ENCODE measurements at places on chromosomes 2 and 18.

DNA sequence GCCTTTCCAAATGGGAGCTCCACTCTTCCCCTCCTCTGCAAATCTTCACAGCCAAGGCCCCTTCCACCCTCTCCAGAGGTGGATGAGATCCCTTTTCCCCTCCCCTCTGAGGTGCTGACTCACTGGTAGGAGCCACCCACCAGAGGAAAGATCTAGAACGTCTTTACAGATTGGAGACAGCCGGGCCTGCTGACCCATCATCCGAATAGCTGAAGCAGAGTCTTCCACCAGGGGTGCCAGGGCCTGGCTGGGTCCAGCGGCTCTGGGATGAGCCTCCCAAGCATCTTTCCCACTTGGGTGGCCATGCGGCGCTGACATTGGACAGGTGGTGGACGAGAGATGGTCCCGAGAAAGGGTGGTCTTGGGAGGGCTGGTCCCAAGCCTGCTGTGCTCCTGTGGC, 9.0 kb downstream of the ERFE start:
- peak; percentile 61 for DNase-seq

- peak; percentile 45 for DNase-seq
Measured at GRCh38 chr2:32355976-32356680, 695 bp upstream of the BIRC6 start.

- DNase-seq, result no peak
Measured at GRCh38 chr2:36549165-36549574, 48.8 kb downstream of the FEZ2 start.

DNA sequence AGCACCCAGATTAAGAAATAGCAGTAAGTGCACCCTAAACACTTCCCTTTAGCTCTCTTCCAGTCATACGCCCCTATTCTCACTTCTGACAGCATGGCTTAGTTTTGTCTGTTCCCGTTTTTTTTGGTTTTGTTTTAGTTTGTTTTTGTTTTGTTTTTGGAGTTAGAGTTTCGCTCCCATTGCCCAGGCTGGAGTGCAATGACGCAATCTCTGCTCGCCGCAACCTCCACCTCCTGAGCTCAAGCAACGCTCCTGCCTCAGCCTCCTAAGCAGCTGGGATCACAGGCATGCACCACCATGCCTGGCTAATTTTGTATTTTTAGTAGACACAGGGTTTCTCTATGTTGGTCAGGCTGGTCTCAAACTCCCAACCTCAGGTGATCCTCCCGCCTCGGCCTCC, 2067.7 kb downstream of the SUCLG1 start:
- DNase-seq, result no peak

- DNase-seq, result peak; percentile 70
Measured at GRCh38 chr18:76565238-76566173, 70.5 kb upstream of the ZNF516 start.

- DNase-seq, result peak; percentile 62
Measured at GRCh38 chr2:196987649-196988364, 61.3 kb upstream of the PGAP1 start.

DNA sequence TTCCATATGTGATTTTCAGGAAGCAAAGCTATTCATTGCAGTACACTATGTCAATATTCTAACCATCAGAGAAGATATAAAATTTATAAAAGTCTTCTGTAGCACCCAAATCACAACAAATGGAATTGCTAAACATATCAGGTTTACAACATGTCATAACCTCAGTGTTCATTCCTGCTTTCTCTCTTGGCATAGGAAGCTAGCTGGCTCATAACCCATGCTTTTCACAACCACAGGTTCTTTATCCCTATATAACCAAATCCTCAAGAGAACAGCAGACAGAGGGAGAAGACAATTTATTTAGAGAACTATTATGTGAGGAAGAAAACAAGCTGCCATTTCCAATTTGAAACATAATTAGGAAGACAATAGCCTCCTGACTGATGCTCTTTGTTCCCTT, 997.0 kb upstream of the ACVR2A start:
- no peak for DNase-seq

GRCh38 chr2:179817181-179817841, 44.1 kb downstream of the ZNF385B start:
- no peak for DNase-seq

DNA sequence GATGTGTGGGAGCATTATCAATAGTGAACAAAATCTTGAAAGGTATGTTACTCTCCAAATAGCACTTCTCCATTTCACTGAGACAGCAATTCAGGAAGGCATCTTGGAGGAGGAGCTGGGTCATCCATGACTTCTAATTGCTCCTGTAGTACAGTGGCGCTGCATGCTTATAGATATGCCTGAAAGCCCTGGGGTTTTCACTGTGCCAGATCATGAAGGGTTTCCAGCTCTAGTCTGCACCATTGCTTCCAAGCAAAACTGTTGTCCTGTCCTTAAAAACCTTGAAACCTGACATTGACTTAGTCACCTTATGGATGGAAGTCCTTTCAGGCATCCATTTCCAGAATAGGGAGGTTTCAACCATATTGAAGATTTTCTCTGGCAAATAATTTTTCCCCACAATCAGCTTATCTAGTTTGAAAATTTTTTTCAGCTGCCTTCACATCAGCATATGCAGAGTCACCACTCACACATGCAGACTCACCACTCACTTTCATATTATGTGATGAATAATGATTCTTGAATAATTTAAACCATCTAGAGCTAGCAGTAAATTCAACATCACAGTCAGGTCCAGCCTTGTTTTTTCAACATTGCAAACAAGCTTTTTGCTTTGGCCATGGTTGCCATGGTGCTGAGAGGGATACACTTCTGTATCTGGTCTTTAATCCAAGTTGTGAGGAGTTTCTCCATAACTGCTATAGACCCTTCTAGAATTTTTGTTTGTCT, 297.1 kb downstream of the CLIP4 start:
- no peak for DNase-seq

- peak; percentile 33 for DNase-seq
Measured at GRCh38 chr2:165793779-165794535, at the start of gene GALNT3. Gene GALNT3 (minus strand): TSS chr2:165794247. CDS start chr2:165770700, 23,547 bp downstream.

GRCh38 chr2:215476424-215476823, 40.6 kb upstream of the FN1 start:
- no peak for DNase-seq

- DNase-seq, result no peak
Measured at GRCh38 chr2:215745331-215745730, 268.0 kb downstream of the MREG start.

GRCh38 chr2:191950132-191950874, 103.4 kb upstream of the CAVIN2 start:
- DNase-seq, result peak; percentile 79

- no peak for DNase-seq
Measured at GRCh38 chr18:11005528-11005927, 143.8 kb downstream of the PIEZO2 start.

DNA sequence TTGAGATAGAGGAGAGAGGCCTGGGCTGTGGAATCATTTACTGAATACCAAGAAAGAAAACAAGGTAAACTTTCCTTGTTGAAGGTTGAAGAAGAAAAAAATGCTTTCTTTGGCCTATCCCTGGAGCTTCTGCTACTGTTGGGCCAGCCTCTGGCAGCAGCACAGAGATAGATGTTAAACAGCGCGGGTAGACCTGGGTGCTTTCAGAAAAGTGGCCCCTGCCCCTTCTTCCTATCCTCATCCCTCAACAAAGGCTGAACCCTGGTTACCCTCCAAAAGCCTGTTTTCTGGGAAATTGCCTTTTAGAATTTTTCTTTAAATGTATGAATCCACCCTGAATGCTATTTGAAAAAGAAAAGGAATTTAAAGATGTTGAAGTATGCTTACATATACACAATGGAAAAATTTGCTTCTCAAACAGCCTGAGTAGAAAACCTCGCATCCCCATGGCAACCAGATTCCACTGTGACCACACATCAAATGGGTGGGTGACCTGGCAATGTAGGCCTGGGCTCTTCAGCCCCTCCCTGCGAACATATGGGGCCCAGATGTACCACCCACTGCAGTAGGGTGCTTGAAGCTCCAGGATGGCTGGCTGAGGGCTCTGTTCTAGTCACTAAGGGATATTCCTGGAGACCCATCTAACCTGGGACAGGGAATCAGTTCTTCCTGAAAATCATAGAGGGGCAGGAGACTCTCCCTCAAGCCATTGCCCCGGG, 23.4 kb upstream of the CHRNA1 start:
- no peak for DNase-seq

DNA sequence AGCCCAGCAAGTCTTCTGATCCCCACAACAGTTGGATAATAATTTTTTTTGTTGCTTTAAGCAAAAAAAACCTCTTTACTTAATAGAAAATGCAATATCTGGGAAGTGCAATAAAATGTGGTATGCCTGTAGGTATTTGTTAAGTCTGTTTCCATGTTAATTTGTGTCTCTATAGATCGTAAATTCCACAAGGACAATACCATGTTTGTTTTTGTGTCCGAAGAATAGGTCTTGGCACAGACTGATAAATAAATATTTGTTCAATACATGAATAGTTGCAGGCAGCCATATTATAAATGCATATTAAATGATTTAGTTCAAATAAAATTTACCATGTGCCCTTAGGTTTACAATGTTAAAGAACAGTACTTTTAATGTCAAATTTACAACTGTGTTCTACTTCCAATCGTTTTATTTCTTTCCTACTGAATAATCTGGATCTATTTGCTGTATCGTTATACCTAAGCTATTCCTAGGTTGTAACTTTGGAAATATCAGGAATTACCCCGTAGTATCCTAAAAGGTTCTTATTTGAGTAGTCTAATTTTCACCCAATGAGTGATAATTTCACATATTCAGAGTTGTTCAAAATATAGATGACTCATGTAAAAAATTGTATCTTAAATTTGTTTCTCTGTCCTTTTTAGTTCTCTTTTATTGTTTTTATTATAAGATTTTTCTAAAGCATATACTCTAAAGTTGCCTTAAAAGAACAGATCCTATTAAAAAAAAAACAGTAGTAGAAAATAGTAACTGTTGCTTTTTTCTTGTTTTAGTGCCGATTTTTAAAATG, 151.8 kb downstream of the EHBP1 start:
- no peak for DNase-seq

DNA sequence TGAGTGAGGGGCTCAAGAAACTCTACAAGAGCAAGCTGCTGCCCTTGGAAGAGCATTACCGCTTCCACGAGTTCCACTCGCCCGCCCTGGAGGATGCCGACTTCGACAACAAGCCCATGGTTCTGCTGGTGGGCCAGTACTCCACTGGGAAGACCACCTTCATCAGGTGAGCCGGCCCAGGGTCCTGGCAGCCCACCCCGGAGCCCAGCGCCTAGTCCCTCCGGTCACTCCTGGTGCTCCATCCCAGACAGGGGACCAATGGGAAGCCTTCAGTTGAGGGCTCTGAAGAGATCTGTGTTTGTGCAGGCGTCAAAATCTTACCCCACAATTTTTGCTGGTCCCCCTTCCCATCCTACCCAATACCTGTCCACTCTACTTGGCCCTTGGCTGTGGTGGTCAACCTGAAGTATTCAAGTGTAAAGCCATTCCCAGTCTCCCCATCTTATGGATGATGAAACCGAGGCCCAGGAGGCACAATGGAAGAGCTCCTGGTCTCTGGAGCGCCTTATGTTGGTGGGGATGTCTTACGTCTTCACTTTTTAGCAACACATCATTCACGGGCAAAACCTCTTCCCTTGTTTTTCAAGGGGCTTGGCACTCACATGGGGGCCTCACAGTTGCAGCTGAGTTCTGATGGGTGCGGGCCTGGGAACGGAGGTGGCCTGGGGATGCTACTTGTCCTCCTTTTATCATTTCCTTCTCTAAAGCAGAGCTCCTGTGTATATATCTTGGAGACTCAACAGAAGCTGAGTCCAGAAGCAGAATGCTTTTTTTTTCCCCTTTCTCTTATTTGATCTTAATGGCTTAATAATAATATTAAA, 941 bp downstream of the EHD3 start:
- DNase-seq, result no peak

DNA sequence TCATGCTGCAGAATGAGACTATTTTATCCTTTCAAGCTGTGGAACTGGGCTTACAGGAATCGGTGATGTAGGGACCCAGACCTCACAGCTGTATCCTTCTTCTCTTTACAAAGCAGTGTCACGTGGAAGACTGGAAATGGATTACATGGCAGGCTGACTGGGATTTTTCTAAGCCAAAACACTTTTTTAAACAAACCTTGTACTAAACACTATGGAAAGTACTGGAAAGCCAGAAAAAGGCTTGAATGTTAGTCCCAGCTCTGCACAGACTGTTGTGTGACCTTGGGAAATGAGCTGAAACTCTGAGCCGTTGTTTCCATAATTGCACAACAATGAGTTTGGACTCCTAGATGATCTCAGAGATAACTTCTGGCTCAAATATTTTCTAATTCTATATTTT, 7.6 kb upstream of the ADAM23 start:
- DNase-seq, result no peak

GRCh38 chr2:65663831-65664407, 231.5 kb upstream of the SPRED2 start:
- no peak for DNase-seq

DNA sequence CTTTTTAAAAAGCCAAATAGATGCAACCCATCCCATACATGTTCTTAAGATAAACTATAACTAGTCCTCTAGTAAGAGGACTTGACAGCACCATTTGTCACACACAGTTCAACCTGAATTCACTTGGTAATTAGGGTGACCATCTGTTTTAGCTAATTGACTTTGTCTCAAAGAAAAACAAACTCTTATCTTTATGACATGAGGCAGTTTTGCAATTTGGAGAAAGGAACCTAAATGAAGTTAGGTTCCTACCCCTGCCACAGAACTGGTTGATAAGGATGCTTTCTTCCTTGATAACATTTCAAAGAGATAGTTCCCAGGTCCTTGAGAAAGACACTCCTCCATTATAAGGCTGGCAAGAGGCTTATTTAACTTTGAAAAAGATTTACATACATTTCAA, 57.4 kb upstream of the LRRTM1 start:
- DNase-seq, result peak; percentile 1

DNA sequence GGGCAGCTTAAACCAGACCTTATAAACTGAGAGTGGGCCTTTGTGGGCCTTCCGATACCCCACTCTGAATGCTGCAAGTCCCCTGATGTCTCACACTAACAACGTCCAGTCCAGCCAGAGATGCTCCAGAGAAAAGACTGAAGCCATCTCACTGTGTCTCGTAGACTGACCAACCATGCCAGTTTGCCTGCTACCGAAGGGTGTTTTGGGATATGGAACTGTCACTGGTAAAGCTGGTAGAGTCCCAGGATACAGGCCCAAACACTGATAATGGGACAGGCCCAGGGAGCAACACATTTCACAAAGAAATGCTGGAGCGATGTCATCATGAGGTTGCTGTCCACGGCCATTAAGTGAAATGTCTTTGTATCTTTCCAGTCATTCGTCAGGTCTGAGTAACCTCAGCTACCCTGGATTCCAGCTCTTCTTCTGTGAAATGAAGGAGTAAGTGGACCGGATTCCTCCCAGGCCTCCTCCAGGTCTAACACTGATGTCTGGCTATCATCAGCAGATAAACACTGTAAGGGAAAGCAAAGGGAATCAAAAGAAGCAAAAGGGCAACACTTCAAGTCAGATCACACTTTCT, 81.6 kb downstream of the SLC5A7 start:
- no peak for DNase-seq

- no peak for DNase-seq
Measured at GRCh38 chr18:45374878-45375630, 240.2 kb upstream of the SLC14A2 start.

- no peak for DNase-seq
Measured at GRCh38 chr2:43939695-43940256, 56.0 kb downstream of the LRPPRC start.

- no peak for DNase-seq
Measured at GRCh38 chr2:220107380-220107791, 480.0 kb downstream of the SLC4A3 start.

Measured in hematopoietic multipotent progenitor cell treated with erythropoietin and hydrocortisone succinate and interleukin-3 and kit ligand, for 6 days (in vitro differentiated cells).